ENCODE measurements at places on chromosomes 4 and X.

GRCh38 chr4:40331101-40331745 is 3.9 kb upstream of the CHRNA9 start:
- no peak for DNase-seq

GRCh38 chr4:2672082-2672481 is 84.1 kb downstream of the TNIP2 start:
- no peak for DNase-seq

DNA sequence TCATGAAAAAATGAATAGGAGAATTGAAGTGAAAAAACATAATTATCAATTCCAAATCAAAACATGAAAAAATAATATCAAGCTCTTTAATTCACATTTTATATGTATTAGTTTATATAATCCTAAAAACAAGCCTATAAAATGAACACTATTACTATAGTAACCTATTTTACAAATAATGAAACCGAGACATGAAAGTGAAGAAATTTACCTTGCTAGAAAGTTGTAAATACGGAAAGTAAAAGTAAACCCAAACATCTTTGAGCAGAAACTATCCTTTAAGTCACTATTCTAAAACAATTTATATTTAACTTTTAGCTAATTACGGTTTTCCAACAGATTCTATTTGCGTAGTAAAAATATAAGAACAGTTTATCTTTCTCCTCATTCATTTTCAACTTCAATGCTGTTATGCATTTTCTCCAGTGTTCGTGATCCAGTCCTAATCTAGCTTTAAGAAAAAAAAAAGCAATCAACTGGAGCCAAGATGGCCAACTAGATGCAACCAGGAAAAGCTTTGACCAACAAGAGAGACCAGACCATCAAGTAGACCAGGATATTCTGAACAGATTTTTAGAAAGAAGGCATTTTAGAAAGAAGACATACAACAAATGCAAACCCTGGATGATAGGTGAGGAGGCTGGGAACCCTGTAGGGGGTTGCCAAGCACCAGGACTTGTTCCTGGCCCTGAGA is 67.0 kb downstream of the DDX53 start:
- DNase-seq, result no peak

GRCh38 chrX:13309631-13310030 is 10.2 kb downstream of the ATXN3L start:
- no peak for DNase-seq

- DNase-seq, result peak; percentile 1
Observed at GRCh38 chrX:42519666-42520231, 258.2 kb downstream of the PPP1R2C start.

DNA sequence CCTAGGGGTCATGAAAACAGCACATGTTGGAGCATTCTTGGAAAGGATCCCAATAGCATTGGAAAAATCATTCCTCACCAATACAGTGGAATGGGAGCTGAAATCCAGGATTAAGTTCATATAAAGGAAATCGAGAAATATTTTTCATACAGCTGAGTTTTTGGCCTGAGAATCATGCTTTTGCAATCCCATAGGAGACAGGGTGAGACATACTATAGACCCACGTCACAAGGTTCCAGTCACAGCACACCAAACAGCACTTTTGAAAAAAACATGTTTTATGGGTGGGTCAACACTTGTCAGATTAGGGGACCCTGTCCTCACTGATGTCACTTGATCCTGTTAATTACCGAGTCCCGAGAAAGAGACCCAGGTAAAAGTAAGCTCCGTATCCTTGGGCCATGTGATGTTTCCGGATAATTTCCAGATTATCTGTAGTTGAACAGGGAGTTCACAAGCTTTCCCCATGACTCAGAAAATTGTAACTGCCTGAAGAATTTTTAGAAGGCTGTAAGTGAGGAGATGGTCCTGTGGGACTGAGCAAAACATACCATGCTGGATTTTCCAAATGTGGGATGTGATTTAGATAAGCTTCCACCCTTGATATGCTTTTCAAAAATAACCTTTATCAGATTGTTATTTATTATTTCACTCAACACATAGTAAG is 80.9 kb upstream of the TLR3 start:
- DNase-seq, result no peak

Data from A549 (cell line).